ENCODE measurements at places on chromosomes 6 and 20. TPM values are rescaled to one million over a fixed set of nuclear protein-coding genes. Genes with fewer than 3 reads are reported as not detected.

Gene RBBP8NL
- total RNA-seq: 0.35 TPM

- no peak for DNase-seq
- H3K27ac ChIP-seq: no peak overlapping the region
- H3K4me1 ChIP-seq: no peaks in the 10 kb centered on the region
- H3K36me3 ChIP-seq: no peaks in the 10 kb centered on the region
Measured at GRCh38 chr6:138248011-138248410, 29.7 kb upstream of the PBOV1 start.

GRCh38 chr20:830011-830521 is 3.4 kb upstream of the FAM110A start:
- H3K27ac ChIP-seq: no peak overlapping the region
- H3K4me1 ChIP-seq: peaks cover 4% of the 10 kb centered on the region
- no peaks in the 10 kb centered on the region for H3K27me3 ChIP-seq
- H3K4me3 ChIP-seq: no peak overlapping the region
- DNase-seq: no peak
- H3K36me3 ChIP-seq: no peaks in the 10 kb centered on the region

Gene FAM209B
- 0.79 TPM for total RNA-seq

Gene RBPJL
- total RNA-seq: not detected

Gene GPX5
- not detected for total RNA-seq

DNA sequence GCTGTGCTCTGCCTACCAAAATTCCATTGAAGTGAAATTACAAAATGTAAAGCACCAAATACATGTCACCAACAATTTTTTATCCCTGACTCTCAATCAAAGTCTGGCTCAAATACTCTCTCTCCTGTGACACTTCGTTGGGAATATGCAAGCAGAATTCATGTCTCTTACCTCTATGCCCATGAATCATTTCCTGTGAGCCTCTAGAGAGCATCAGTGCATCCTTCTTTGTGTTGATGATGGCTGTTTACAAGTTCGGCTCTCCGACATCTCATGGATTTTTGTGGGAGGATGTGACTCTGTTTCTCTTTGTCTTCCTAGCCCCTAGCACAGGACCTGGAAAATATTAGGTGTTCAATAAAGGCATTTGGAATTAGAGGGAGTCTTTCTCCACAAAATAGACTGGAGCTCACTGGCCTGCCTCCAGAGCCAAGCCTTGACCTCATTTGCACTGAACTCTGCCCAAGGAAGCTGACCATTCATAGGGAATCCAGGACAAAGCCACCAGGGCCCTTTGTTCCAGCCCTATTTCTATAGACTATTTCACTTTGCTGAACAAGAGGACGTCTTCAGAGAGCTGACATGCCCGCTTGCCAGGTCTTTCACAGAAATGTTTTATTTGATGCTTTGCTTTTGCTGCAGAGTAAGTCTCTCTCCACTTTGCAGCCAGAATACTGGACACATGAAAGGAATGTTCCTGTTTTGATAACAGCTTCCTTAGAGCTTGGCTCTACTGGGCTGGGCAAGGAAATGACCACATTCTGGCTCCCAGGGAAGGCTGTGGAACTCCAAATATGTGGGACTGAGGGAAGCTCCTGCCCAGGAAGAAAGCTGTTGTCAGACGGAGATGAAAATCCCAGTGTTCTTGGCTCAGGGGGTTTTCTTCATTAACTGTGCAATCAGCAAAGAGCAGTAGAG is 194.5 kb upstream of the CDYL start:
- H3K4me3 ChIP-seq: no peak overlapping the region
- no peak overlapping the region for H3K27ac ChIP-seq
- H3K4me1 ChIP-seq: no peaks in the 10 kb centered on the region
- H3K36me3 ChIP-seq: no peaks in the 10 kb centered on the region
- DNase-seq: no peak

- no peak overlapping the region for H3K4me3 ChIP-seq
- H3K4me1 ChIP-seq: no peaks in the 10 kb centered on the region
- DNase-seq: no peak
- H3K27ac ChIP-seq: no peak overlapping the region
Measured at GRCh38 chr6:54267798-54268197, 40.4 kb upstream of the TINAG start.

- DNase-seq: no peak
- H3K4me1 ChIP-seq: no peaks in the 10 kb centered on the region
- H3K4me3 ChIP-seq: no peak overlapping the region
- no peak overlapping the region for H3K27ac ChIP-seq
- no peaks in the 10 kb centered on the region for H3K27me3 ChIP-seq
Measured at GRCh38 chr6:24522228-24523176, 27.7 kb downstream of the ALDH5A1 start.

DNA sequence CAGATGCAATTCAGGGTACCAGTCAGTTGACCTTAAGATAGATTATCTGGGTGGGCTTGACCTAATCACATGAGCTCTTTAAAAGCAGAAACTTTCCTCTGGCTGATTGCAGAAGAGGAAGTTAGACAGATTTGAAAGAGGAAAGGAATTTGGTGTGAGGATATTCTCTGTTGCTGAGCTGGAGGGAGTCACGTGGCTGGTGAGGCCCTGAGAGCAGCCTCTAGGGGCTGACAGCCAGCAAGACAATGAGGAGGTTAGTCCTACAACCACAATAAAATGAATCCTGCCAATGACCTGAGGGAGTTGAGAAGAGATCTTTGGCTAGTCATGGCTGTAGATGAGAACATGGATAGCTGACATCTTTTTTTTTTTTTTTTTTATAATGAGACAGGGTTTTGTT is 87.0 kb upstream of the B3GAT2 start:
- H3K4me1 ChIP-seq: no peaks in the 10 kb centered on the region
- no peaks in the 10 kb centered on the region for H3K36me3 ChIP-seq
- H3K4me3 ChIP-seq: no peak overlapping the region
- H3K27ac ChIP-seq: no peak overlapping the region

DNA sequence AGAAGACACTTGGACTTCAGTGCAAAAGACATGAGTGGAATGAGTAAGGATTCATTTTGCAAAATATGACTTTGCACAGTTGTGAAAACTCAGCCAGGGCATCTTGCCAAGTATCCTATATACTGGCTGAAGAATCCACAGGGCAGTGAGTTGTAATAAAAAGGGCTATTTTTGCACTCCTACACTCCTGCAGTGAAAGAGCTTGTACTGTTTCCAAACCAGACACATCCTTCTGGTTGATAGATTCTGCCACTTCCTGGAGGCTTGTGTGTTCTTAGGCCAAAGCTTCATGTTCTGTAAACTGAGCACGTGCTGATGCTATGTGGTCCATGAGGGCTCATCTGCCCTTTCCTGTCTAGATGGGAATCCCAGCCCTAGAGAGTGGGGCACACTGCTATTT is 34.9 kb downstream of the GMPR start:
- no peaks in the 10 kb centered on the region for H3K4me1 ChIP-seq
- no peaks in the 10 kb centered on the region for H3K36me3 ChIP-seq
- no peak overlapping the region for H3K27ac ChIP-seq
- no peak overlapping the region for H3K4me3 ChIP-seq

Gene OR2B6
- total RNA-seq: not detected

DNA sequence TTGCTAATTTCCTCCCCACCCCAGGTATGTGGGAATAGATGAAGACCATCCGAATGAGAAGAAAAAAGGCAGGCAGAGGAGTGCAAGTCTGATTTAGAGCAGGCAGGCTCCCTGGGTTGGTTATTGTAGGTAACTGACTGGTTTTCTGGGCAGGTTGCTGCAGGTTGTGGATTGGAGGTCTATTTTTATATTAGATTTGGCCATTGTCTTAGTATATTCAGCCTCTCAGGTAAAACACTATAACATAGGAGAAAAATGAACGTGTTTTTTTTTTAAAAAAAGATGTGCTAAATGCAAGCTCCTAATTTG is 492 bp upstream of the TBC1D7 start:
- H3K4me3 ChIP-seq: peak overlapping the region; percentile 65
- H3K4me1 ChIP-seq: no peaks in the 10 kb centered on the region

Gene IL17A
- 0.40 TPM for total RNA-seq

DNA sequence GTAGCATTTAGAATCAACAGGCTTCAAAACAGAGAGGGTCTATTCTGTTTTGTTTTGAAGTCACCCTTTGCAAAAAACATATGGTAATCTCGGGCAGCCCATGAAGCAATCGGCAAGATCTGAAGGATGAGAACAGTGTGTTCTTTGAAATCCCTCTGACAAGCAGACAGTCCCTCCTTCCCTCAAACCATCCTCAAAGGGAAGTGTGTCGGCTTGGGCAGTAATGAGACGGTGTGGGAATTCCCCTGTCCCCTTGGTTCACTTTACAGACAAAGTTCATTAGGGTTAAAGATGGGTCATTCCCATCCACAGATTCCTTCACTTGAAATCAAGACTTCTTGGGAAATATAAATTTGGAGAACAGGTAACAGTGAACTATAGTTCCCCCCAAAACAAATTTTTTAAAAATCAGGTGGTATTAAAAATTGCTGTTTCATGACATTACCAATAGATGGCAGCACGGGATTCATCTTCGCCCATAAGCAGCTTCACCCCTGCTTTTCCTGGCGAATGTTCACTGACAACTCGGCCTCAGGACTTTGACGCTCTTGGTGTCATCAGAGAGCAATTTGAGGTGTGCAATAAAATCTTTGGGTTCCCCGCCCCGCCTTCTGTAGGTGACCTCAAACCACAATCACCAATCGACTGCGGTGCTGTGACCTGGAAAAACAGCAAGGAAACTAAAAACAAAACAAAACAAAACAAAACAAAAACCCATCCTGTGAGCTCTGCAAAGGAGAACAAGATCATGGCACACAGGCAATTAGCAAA is 159.3 kb upstream of the TNFAIP3 start:
- DNase-seq: peak; percentile 46
- H3K27me3 ChIP-seq: no peaks in the 10 kb centered on the region
- no peaks in the 10 kb centered on the region for H3K36me3 ChIP-seq
- no peak overlapping the region for H3K4me3 ChIP-seq

Gene POM121L2
- total RNA-seq: not detected

DNA sequence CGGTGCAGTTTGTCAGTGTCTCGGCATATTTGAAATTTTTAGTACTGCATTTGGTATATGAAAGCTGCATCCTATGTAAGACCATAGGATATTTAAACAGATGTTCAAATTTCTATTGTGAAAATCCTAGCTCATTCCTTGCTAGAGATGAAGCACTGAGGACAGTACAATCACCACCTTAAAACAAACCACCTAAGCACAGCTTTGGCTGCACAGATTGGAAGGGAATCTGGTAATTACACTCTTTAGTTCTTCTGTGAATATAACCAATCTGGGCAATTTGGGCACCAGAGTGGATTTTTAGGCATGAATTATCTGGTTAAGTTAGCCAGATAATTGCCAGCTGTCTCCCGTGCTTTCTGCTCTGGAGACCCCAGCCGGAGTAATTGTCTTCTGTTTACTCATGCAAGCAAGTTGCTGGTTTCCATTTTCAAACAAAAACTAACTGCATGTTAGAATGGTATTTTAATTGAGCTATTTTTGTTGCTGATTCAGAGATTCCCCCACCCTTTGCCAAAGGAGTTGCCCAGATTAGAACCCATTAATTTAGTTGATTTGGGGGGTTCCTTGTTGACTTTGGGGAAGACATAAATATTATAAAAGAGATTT is 36.9 kb downstream of the E2F3 start:
- no peak overlapping the region for H3K27ac ChIP-seq
- peaks cover 4% of the 10 kb centered on the region for H3K4me1 ChIP-seq
- H3K27me3 ChIP-seq: no peaks in the 10 kb centered on the region

DNA sequence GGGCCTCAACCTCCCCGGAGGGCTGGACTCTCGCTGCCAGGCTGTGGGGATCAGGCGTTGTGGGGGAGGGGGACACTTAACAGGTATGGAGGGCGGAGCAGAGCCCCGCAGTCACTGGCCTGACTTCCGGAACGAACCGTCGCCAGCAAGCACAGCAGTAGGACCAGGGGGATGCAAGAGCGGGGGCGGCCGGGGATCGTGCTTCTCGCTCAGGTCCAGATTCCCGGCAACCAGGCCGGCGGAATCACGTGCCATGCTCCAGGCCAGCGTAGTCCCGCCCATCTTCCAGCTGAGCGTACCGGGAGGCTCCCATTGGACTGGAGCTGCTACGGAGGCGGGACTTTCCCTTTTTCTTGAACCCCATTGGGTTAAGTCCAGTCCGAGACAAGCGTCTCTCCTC is 10.0 kb upstream of the POU5F1 start:
- peak; percentile 33 for DNase-seq
- no peaks in the 10 kb centered on the region for H3K27me3 ChIP-seq
- H3K4me3 ChIP-seq: no peak overlapping the region
- H3K36me3 ChIP-seq: no peaks in the 10 kb centered on the region

DNA sequence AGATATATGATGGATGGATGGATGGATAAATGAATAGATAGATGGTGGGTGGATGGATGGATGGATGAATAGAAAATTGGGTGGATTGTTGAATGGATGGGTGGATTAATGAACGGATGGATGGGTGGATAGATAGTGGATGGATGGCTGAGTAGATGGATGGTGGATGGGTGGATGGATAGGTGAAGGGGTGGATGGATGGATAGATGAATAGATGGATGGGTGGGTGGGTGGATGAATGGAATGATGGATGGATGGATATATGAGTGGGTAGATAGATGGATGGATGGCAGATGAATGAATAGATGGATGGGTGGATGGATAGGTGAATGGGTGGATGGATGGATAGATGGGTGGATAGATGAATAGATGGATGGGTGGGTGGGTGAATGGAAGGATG is 80.7 kb upstream of the NEDD9 start:
- H3K4me3 ChIP-seq: no peak overlapping the region
- H3K27me3 ChIP-seq: no peaks in the 10 kb centered on the region
- peaks cover 6% of the 10 kb centered on the region for H3K4me1 ChIP-seq
- H3K27ac ChIP-seq: no peak overlapping the region
- DNase-seq: no peak
- no peaks in the 10 kb centered on the region for H3K36me3 ChIP-seq

DNA sequence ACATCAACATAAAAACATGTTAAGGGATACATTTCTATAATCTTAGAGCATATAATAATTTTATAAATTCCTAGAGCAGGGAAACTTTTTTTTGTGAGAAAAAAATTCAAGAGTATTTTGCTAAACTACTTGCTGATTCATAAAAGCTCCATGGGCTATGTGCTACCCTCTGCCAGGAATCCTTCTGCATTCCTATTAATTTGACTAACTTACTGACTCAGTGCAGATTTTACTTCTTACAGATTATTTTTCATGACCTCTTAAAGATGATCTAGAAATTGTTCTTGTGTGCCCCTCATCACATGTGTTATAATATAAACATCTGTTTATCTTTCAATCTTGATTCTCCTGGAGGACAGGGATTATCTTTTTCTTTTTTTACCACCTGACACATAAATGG is 5.7 kb downstream of the VTA1 start:
- H3K27me3 ChIP-seq: no peaks in the 10 kb centered on the region
- H3K4me3 ChIP-seq: no peak overlapping the region
- H3K36me3 ChIP-seq: no peaks in the 10 kb centered on the region
- no peak for DNase-seq
